ENCODE measurements at places on chromosomes 4 and X.

DNA sequence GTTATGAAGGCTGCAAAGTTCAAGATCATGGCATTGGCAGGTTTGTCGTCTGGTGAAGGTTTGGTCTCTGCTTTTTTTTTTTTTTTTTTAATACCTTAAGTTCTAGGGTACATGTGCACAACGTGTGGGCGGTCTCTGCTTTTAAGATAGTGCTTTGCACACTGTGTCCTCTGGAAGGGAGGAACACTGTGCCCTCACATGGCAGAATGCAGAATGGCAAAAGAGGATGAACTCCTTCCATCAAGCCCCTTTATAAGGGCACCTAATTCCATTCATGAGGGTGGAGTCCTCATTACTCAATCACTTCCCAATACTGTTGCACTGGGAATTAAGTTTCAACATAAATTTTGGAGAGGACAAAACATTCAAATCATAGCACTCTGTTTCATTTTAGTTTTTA is 101.4 kb downstream of the GLRA2 start:
- no peak for DNase-seq

DNA sequence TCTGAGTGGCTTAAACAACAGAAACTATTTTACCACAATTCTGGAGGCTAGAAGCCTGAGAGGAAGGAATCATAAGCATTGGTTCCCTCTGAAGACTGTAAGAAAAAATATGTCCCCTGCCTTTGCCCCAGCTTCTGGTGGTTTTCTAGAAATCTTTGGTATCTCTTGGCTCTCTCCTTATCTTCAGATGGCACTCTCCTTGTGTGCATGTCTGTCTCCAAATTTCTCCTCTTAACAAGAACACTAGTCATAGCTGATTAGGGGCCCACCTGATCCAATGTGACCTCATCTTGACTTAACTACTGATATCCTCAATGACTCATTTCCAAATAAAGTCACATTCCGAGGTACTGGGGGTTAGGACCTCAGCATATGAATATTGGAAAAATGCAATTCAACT is 635.0 kb upstream of the NR3C2 start:
- DNase-seq = no peak

DNA sequence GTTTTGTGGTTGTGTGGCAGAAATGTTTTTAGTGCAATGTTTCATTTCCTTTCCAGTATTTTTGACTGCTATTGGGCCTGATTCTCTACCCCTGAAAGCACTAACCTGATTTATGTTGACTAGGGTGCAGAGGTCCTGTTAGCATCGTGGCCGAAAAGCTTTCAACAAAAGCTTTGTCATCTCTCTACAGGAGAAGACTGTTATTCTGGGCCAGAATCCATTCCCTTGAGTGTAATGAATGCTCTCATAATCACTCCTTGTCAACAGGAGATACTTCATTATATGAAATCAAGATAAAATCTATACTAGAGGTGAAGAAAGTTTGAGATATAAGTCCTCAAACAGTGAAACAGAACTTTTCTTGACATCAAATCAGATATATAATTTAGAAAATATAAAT is 195.5 kb downstream of the ZNF330 start:
- no peak for DNase-seq

DNA sequence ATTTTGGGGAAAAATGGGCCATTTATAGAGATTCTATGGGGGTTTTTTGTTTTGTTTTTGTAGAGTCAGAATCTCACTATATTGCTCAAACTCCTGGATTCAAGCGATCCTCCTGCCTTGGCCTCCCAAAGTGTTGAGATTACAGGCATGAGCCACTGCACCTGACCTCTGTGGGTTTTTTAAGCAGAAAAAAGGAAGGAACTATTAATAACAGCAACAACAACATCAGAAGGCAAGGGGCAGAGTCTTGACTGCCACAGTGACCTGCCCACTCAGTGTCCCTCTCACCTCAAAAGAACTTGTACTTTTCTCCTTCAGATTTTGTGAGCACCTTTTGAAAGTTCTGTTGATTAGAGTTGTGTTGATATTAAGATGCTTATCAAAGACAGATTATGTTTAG is 48.1 kb downstream of the FNIP2 start:
- no peak for DNase-seq

GRCh38 chr4:73275318-73275654 is 16.7 kb upstream of the ANKRD17 start:
- no peak for DNase-seq

GRCh38 chr4:74535512-74535911 is 90.6 kb downstream of the AREG start:
- DNase-seq = no peak

DNA sequence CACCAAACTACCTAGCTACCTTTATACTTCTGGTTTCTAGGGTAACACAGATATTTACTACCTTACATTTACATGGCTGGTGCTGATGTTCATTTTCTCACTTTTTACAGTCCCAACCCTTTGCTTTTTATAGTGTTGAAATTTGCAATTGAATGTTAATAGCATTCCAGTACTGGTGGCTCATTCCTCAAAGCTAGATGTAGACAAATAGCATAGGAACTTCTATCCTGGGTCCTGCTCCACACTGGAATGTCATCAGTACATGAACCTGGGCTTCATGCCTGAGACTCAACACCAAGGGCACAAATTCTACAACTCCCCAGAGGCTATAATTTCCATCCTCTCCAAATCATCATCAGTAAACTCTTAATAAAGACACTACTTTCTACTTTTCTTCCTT is 10.3 kb upstream of the TRMT2B start:
- no peak for DNase-seq

DNA sequence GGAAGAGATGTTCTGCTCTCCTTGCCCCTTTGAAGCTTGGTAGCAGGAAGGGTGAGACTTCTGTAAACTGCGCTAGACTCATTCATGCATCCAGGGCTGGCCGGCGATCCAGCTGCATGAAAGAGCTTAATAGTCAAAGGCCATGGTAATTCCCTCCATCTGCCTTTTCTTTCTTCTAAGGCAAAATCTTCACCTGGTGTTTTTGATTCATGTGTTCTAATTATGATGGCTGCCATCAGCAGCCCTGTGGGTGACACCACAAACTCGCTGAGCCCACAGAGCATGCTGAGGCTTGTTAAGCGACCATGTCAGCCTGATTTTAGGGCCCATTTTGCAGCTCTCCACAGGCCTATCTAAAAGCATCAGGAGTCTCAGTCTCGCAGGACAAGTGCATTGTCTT is 450.1 kb upstream of the TENM3 start:
- no peak for DNase-seq

DNA sequence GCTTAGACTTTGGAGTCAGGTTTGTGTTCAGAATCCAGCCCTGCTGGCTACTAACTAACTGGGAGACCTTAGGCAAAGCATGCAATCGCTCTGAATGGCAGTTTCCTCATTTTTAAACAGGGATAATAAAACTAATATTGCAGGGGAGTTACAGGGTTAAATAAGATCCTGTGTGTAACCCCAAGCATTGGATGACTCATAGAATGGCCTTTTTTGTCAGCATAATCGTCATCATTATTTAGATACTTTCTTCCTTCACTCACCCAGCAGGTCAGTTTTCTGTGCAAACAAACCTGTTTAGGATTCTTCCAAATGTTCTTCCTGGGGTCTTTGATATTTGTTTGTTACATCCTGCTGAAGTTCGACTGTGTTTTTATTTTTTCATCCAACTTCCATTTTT is 208.2 kb downstream of the EVC2 start:
- no peak for DNase-seq

- DNase-seq = peak; percentile 79
Observed at GRCh38 chr4:1047106-1047975, 35.9 kb downstream of the FGFRL1 start.

DNA sequence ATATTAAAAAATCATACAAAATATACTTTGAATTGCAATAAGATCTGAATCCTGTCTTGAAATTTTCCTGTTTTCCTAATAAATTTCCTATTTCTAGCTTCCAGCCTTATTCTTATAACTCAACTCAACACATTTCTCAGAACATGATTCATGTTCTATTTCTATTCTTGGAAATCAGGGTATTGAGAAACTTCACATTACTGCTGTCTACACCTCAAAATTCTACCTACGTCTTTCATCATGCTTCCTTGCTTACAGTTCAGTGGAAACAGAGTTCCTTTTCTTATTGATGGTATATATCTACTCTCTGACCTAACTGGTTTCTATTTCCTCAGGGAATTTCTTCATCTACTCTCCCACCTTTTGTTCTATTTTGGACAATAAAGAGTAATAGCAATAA is 2139.0 kb downstream of the ARAP2 start:
- DNase-seq = no peak

- peak; percentile 64 for DNase-seq
Observed at GRCh38 chr4:98659106-98659592, 738 bp upstream of the TSPAN5 start.

DNA sequence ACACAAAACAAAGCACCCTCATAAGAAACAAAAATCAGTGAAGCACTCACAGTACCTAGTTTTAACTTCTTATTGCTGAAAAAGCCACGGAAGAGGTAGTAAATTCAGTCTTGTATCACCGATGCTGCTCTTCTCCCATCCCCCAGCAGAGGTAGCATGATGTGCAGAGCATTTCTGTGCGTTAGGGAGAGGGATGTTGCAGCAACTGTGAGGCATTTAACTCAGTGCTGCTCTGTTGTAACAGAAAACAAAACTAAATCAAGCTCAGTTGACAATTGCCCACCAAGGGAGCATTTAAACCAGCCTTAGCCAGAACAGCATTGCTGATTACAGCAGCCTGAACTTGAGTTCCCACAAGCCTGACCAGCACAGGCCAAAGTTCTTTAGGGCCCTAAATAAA is 1279.7 kb upstream of the ADGRL3 start:
- peak; percentile 2 for DNase-seq

- DNase-seq = no peak
Observed at GRCh38 chr4:185363251-185363650, 32.5 kb downstream of the LRP2BP start.

Data from H7 (cell line).